ENCODE measurements at places on chromosomes 6 and 20.

DNA sequence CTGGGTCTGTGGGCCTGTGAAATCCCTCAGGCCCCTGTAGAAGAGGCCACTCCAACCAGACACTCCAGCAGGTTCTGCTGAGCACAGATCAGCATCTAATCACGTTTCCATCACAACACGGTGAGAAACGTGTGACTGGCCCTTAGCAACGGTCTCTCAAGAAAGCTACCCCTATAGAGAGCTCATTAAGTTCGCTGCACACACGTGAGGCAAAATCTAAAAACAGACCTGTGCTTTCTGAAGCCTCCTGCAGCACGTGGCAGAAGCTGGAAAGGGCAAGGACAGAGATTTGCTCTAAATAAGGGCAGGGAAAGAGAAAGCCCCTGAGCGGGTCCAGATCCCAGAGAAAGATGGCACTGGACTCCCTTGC is 56.5 kb downstream of the GPR6 start:
- DNase-seq: no peak

DNA sequence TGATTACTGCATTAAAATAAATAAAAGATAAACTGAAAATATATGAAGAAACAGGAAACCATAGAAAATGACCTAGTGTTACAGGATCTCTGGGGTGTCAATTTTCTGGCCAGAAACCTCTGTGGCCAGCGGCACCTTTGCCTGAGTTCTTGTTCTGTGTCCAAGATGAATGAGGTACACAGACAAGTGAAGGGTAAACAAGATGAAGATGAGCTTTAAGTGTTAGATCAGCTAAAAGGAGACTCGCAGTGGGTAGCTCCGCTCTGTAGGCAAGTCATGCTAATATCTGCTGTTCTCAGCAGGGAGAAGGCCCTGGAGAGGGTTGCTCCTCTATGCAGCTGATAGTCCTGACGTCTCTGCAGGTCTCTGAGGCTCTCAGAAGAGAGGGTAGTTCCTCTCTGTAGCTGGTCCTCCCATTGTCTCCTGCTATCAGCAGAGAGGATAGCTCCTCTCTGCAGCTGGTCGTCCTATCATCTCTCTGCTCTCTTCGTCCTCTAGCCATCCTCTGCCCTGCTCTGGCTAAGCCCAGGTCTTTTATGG is 35.9 kb upstream of the TBC1D22B start:
- no peak for DNase-seq

DNA sequence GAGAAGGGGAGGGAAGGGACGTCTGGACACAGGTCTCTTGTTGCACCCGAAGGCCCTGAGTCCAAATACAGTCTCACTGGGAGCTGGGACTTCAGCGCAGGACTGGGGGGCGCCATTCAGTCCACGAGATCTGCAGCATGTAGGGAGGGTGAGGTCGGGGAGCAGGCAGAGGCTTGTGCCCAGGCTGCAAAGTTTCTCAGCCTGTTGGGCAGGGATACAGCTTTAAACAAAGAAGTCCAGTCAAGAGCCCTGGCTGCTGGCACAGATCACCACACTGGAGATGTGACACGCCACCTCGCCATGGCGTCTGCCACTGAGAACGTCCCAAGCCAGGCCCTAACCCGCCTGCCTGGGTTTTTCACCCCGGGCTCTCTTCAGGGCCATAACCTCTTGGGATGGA is 256.6 kb downstream of the DLL1 start:
- DNase-seq: no peak

DNA sequence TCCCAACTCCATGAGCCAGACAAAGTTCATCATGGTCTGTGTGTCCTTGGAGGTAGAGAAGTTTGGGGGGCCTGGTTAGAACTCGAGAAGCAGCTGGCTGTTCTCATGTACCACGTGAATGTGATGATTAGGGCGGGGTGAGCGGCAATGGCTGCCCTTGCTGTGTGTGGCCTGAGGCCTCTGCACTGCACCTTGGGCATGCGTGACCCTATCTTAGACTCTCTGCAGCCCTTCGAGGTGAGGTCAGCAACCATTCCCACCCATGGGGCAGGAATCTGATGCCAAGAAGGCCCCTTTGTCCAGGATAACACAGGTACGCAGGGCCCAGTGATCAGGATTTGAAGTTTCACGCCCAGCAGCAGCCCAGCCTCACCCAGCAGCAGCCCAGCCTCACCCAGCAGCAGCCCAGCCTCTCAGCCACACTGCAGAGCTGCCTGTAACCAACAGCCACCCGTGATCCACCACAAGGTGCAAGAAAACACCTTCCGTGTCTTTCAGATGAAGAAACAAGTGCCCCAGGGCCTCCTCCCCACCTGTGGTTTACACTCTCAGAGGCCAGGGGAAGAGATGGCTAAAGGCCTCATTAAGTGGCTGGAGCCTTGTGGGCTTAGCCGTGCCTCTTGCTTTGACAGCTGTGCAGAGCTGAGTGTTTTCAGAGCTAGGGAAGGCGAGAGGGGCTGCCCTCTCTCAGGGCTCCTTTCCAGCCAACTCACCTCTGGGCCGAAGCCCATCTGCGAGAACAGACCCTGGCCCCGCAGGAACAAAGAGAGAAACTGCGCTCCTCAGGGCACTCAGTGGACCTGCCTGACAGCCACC is 195.2 kb upstream of the CDH4 start:
- DNase-seq: no peak

DNA sequence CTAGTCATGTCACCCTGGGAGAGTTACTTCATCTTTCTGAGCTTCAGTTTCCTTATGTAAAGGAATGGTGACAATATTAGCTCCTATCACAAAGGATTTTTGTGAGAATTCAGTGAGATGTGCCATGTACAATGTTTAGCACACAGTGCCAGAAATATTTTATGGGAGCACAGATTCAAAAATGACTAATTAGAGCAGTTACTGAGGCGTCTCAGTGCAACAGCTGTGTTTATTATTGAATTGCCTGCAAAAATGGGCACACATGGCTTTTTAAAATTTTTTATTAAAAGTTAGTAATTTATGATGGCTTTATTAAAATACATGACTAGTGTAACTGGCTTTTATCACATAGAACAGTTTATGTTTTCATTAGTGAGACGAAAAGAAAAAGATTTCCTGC is 134.3 kb upstream of the AHI1 start:
- no peak for DNase-seq

GRCh38 chr6:158816803-158817727 is 2.1 kb downstream of the EZR start:
- peak; percentile 48 for DNase-seq

- DNase-seq: no peak
Observed at GRCh38 chr6:151679081-151679480, 128.4 kb upstream of the ESR1 start.

DNA sequence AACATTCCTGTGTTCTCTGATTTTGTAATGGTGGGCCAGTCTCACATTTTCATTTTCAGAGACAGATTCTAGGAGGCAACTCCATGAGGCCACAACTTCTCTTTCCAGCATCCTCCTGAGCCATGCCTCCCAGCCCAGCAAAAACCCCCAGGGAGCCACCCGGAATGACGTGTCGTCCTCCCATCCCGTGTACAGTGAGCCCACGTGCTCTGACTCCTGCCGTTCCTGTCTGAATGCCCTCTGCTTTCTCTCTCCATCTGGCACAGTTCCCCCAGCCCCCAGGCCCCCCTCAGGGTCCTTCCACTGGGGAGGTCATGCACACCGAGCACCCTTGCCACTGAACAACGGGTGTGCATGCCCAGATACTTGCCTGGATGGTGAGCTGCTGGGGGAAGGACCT is 38.0 kb downstream of the C20orf203 start:
- no peak for DNase-seq

DNA sequence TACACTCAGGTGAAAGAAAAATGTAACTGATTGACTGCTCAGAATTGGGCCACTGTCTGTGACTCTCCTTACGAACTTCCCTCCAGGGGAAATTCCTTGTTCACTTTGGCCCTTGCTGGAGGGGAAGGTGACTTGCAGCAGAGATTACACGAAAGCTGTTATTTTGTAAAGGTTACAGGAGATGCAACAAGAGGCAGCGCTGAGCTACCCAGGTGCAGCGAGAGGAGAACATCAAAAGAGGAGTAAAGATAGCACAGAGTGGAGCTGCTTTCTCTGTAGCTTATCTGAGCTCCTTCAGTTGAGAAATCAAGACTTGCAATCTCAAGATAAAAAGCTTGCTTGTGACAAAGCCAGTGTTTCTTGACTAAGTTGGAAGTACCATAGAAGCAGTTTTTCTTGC is 144.6 kb downstream of the ARHGAP18 start:
- no peak for DNase-seq

GRCh38 chr20:33693741-33694638 is 7.8 kb upstream of the E2F1 start:
- no peak for DNase-seq

- DNase-seq: no peak
Observed at GRCh38 chr6:135179920-135180541, 1.1 kb upstream of the MYB start.

GRCh38 chr6:144159223-144159622 is 8.9 kb downstream of the STX11 start:
- DNase-seq: no peak
